ENCODE measurements at places on chromosomes 2 and 18. TPM values are rescaled to one million over a fixed set of nuclear protein-coding genes. Genes with fewer than 3 reads are reported as not detected.

DNA sequence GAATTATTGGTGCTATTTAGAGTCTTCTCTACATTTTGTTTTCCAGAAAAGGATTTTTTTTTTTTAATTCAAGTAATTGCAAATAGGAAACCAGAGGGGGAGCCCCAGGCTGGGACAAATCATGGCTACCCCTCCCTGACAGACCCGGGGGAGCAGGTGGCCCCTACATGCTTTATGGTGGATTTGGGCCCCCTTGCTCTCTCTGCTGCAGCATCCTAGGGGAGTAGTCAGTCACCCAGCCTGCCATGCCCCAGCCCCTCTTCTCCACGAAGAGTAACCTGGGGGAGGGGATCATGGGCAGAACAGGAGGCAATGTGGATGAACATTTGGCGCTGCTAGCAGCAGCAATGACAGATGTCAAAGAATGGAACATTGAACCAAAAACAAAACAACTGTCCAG, 4.6 kb downstream of the C2orf81 start:
- DNase-seq = no peak

The HK2 gene
- total RNA-seq = 18.5 TPM

The ZNF514 gene
- 16.3 TPM for total RNA-seq

DNA sequence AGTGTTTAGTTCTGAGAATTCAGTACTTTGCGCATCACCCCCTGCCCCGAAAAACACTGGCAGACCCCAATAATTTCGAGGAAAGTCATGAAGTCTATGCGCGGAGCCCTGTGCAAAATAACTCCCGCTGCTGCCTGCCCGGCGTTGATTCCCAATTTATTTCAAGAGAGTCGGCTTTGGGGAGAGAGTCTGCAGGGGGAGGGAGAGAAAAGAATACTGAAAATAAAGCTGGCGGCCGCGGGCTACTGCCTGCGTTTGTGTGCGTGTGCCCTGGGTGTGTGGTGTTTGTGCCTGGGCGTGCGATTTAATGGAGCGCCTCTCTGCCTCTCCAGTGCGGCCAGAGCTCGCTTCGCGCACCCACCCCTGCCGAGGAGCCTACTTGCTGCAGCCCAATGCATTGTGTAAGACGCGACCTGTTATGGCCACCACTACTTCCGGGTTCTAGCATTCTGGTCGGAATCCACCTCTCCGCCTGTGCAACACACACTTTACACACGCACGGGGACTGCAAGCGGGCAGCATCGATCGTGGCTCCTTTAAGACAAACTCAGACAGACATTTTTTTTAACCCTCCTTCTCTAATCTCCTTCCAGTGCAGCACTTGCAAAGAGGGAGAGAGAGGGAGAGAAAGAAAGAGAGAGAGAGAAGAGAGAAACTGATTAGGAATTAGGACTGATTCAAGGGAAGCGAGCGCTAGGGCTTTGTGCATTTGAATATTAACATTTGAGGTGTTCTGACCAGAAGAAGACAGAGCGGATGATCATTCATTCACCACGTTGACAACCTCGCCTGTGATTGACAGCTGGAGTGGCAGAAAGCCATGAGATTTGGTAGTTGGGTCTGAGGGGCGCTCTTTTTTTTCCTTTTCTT, at the start of gene MEIS1:
Gene MEIS1 (plus strand): TSS at position 447 of the 870 bp plus-strand sequence. CDS start 732 bp downstream, outside the sequence.
- DNase-seq = peak; percentile 92

DNA sequence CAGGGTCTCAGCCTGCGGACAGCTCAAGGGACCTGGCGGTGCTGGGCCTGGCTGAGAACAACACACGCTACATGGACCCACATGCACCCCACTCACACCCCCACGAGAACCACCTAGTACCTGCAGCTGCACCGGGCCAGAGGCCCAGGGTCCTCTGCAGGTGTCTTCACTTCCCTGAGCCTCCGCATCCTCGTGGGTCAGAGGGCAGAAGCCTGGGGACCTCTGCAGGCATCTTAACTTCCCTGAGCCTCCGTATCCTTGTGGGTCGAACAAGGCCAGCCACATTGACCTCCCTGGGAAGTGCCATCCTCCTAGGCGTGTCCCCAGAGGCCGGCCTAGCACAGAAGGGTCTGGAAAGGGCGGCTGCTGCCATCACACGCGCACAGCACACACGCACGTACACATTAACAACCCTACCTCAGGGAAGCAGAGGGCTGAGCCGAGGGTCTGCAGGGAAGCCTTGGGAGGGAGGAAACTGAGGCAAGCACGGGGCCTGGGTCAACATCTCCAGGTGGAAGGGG, 62.5 kb upstream of the HPCAL1 start:
- peak; percentile 75 for DNase-seq

DNA sequence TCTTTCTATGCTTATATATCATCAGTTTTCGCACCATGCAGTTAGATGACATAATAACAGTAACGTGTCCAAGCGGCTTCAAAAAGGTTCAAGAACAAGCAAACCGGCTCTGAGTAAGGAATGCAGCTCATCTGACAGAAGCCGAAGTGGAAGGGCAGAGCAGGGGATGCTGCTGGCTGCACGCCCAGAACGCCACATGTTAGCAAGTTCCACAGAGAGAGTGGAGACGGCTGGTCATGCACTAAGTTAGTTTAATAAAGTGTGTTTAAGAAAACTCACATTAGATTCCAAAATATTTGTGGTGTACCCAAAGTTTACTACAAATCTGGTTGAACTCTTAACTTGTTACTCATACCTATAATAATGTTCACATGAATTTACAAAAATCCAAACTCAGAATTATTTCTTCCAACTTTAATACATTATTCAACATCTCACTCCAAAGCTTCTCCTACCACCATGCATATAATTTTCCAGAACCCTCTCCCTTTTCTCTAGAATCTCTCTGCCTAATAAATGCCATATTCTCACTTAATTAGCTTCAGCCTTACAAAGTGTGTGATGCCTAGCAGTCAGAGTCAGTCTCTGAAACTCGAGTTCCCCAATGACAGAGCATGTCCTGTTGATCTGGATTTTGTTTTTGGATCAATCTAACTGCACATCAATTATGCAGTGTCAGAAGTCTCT, 170.0 kb downstream of the DNAH7 start:
- peak; percentile 95 for DNase-seq

The ZSWIM2 gene
- total RNA-seq = not detected

DNA sequence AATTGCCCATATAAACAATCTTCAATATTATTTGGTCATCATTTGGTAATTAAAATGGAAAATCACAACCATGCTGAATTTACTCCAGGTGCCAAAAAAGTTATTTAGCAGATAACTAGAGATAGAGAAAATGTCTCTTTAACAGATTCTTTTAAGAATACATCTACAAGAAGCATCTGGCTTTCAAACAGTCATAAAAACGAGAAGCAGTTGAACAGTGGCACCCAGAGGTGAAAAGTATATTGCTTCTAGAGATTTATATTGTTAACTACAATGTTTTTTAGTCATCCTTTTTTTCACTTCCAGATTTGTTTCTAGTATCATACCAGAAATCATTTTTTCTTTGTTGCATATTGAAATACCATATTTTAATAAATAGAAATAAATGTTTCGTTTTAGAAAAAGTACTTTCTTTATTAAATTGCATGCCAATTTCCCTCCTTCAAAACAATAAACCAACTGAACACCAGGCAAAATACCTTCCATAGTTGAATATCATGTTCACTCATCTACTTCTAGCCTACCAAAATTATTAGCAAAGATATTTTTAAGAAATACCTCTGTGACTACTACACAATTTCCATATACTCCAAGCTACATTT, 65.4 kb upstream of the HNRNPA3 start:
- DNase-seq = no peak

GRCh38 chr2:96233880-96234316, 25.3 kb upstream of the STARD7 start:
- DNase-seq = no peak

DNA sequence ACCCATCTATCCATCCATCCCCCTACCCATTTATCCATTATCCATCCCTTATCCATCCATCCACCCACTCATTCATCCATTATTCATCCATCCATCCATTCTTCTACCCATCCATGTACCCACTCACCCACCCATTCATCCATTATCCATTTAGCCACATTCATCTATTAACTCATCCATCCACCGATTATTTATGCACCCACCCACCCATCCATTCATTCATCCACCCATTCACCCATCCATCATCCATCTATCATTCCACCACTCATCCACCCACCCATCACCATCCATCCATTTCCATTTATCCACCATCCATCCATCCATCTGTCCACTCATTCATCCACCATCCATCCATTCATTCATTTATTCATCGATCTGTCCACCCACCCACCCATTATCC, 137.4 kb upstream of the CTDP1 start:
- no peak for DNase-seq

DNA sequence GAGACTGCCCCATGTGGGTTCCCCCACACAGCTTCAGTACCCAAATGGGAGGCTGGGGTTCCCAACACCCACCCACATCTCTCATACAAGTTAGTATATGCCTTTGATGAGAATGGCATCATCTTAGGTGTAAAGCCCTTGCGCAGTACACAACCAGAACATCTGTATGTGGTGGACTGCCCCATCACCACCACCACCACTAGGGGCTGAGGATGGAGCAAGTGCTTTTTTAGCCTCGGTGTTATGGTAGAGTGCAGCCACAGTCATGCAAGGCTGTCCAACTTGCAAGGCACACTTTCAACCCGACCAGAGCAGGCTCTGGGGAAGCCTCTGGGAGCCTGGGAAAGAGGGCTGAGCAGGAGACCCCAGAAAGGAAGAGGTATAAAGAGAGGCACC, 241.2 kb downstream of the TFCP2L1 start:
- DNase-seq = no peak

- DNase-seq = no peak
Measured at GRCh38 chr2:234770031-234770506, 181.7 kb upstream of the SH3BP4 start.

- no peak for DNase-seq
Measured at GRCh38 chr2:172412984-172413492, 14.3 kb upstream of the ITGA6 start.
